ENCODE measurements at places on chromosomes 13 and 19.

DNA sequence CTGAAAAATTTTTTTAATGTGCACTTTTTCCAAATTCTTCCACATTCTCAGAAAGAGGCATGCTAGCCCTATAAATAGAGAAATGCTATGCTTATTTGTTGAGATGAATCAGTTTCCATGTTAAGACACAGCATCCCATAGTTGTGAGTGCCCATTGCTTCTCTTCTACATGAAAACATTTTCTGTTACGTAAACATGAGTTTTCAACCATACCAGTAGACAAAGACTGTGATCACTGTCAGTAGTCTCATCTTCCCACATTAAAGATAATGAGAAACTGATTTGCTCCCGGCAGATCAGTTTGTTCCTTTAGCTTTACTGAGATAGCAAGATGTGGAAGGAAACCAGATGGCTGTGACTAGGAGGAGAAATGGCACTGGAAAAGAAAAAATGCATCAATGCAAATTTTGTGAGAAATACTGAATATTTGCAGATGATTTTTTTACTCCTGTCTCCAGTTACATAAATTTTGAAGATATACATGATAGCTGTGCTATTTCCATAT is 45.8 kb upstream of the UFM1 start:
- no peak for DNase-seq

- DNase-seq = no peak
Measured at GRCh38 chr13:31441800-31442510, 242.2 kb downstream of the B3GLCT start.

- DNase-seq = no peak
Measured at GRCh38 chr13:72534951-72535640, 192.3 kb downstream of the MZT1 start.

DNA sequence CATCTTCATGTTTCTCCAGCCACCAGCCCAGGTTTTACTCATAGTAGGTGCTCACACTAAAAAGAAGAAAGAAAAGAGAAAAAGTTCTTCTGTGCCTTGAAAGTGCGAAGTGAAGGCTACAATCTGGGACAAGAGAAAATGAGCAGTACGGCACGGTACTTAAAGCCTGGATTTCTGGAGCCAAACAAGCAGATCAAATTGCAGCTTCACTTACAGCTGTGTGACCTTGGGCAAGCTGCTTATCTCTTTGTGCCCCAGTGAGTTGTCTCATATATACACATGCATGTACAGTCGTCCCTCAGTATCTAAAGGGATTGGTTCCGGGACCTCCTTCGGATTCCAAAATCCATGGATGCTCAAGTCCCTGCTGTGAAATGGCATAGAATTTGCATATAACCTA is 41.8 kb downstream of the GSX1 start:
- DNase-seq = no peak

DNA sequence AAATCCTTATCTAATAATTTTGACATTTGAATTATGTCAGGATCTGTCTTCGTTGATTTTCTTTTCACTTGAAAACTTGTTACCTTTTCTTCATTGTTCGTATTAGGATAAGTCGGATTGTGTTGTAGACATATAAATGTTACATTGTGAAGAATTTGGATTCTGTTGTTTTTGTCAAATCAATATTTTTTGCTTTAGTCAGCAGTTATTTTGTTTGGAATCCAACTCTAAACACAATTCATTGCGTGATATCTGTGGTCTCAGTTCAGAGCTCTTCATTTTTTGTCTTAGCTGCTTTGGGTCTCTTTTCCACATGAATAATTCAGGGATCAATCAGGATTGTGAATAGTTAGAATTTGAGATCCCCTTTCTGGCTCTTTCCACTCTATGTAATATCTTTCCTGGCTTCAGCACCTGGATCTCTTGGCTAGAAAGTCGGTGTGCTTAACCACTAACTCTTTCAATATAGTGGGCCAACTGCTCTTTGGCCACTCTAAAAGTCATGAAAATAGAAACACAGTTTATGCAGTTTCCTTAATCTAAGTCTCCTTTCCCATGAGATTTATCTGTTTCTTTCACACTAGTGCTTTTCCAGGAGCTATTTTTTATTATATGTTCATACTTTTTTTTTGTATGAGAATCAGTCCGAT is 2494.2 kb upstream of the PCDH20 start:
- no peak for DNase-seq

DNA sequence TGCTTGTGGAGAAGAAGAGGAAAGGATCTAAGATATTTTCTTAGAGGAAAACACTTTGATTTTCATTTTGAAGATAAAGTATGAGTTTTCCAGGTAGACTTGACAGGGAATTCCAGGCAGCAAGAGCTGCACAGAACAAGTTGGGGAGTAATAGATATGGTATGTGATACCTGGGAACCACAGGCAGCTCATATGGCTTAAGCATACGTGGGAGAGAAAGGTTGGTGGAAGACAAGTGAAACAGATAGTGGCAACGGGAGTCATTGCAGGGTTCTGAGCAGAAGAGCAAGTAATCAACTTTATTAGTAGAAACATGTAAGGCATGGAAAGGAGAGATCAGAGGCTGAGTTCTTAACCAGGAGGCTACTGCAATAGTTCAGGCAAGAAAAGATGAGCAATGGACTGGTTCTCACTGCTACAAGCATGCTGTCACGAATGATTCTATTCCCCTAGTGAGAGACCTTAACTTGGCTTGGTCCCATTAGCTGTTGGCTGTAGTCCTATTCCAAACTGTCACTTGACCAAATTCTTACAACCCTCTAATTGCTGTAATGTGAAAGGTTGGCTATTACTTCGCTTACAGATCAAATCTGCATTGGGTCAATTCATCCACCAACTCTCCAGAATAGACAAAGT is 217.9 kb downstream of the VWA8 start:
- DNase-seq = no peak

DNA sequence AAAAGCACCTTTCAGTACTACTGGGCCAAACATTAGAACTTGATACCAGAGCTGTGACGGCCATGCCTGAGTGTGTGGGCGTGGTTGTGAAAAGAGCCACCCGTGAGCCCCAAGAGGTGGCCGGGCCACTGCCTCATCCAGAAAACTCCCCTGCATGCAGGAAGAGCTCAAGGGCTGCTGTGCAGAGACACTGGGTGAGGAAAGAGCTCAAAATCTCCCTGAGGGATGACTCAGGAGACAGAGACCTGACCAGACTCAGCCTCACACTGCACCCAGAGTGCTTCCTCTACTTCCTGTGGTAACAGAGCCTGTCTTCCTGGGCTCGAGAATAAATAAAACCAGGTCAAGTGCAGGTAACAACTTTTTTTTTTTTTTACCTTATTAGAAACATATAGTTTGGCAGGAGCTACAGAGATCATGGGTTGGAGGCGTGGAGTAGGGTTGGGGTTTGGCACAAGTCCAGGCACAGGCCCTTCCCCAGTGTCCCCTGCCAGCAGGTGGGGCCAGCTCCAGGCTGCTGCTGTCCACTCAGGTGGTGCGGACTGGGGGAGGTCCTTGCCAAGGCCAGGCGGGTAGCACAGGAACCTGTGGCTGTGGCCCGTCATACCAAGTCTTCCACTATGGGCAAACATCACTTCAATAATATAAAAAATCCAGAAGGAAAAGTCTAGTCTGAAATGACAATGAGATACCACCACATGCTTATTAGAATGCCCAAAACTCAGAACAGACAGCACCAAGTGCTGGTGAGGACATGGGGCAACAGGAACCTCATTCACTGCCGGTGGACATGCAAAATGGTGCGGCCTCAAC is 25.5 kb downstream of the ELL start:
- no peak for DNase-seq

DNA sequence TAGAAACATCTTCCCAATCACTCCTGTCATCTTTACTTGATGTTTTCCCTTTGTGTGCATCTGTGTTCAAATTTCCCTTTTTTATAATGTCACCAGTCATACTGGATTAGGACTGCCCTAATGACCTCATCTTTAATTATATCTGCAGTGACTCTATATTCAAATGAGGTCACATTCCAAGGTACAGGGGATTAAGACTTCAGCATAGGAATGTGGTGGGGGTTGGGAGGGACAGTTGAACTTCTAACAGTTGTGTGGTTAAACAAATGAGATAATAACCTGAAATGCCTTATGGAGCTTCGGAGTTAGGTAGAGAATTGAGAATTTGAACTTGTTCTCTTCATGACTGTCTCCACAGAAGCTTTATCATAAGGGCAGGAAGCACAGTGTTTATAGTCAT is 23.0 kb downstream of the PAN3 start:
- no peak for DNase-seq

DNA sequence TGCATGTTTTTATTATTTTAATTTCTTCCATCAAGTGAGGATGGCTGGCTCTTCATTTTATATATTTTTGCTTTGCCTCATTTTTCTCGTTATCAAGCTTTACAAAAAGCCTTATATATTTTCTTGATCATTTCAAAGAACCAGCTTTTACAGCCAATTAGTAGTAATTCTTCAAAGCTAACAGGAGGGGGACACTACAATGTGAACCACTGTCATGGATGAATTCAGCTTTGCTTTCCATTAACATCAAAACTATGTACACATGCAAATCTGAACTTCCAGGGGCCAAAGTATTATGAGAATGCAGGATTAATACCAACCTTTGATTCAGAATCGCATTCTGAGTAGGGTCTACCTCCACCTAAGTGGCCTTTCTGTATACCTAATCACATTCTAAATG is 11.1 kb downstream of the UQCRFS1 start:
- no peak for DNase-seq

DNA sequence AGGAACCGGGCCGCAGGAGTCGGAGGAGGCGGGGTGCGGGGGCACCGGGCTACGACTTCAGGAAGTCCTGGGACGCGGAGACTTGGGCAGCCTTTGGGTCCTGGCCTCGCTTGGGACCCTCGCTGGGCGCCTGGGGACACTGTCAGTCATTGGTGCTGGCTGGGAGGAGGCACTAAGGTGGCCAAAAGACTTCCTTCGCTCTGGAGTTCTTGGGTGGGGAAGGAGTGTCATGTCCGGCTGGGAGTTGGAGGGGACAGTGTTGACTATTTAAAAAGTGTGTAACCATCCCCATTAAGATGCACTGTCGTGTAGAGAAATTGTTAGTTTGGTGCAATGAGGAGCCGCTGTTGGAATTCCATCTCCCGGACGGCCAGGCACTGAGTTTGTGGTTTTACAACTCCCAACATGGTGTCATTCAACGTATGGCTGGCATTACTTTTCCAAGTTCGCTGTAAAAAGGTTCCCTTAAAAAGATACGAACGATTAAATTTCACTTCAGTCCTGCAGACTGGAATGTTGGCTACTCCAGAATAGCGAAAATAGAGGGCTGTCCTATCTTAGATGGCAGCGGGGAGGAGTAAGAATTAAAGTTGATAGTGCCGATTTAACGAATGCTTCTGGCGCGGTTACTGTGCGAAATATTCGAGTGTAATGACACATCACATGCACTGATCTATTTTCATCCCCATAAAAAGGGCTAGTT is 776 bp downstream of the DNAJC3 start:
- DNase-seq = no peak

- DNase-seq = no peak
Measured at GRCh38 chr13:21825186-21825585, 154.3 kb downstream of the FGF9 start.

DNA sequence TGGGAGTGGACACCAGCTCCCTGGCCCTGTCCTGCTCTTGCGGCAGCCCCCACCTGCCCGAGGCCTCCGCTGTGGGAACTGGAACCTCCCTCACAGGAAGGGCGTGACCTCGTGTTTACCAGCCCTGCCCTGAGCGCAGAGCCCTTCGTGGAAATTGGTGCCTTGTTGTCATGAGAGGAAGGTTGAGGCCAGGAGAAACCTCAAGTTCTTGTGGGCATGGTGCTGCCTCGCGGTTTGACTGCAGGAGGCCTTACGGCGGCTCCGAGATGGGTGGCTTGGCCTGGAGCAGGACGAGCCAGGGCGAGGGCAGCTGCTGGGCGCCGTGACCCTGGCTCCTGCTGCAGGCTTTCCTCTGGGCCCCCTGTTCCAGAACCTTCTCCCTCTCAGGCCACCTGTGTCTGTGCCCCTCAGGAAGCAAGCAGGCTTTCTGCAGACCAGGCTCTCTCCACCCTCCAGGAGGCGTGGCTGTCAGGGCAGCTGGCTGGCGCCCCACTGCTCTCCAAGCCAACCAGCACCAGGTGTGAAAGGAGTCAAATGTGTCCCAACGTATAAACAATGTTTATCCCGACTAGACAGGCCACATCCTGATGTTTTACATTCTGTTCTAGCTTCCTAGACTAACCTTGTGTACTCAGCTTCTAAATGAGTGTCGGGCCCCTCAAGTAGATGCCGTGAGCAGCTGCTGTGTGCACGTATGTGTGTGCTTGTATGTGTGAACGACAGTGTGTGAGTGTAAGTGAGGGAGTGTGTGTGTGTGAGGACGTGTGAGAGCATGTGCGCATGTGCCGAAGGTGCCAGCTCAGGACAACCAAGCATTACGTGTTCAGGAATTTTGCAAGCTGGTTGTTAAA is 10.4 kb upstream of the RASA3 start:
- DNase-seq = no peak

DNA sequence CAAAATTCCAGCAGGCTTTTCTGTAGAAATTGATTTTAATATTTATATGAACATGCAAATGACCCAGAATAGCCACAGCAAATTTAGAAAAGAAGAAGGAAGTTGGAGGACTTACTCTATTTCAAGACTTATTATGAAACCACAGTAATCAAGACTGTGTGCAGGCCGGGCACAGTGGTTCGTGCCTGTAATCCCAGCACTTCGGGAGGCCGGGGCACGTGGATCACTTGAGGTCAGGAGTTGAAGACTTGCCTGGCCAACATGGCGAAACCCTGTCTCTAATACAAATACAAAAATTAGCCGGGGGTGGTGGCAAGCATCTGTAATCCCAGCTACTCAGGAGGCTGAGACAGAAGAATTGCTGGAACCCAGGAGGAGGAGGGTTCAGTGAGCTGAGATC is 6.0 kb upstream of the FFAR2 start:
- DNase-seq = no peak

- DNase-seq = no peak
Measured at GRCh38 chr13:39916330-39916729, 260.9 kb downstream of the COG6 start.

DNA sequence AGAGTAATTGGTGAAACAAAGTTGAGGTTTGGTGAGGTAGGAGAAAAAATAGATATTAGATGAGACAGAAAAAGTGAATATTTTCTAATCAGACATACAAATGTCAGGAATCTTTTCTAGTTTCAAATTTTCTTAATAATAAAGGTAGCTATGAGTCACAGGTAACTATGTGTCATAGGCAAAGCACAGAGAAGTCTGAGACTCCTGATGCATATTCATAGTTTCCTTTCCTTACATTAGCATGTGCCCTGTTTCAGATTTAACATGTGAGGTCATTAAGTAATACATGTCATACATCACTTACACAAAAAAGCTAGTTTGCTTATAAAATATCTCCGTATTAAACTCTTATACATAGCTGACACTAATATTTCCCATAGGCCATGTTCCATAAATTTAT is 1141.3 kb upstream of the PCDH20 start:
- DNase-seq = no peak

Measured in cortex of kidney (tissue), 1 donor.